ENCODE measurements at places on chromosomes 7 and 10. TPM values are rescaled to one million over a fixed set of nuclear protein-coding genes. Genes with fewer than 3 reads are reported as not detected.

Gene PRXL2A
- 72.4 TPM for total RNA-seq

DNA sequence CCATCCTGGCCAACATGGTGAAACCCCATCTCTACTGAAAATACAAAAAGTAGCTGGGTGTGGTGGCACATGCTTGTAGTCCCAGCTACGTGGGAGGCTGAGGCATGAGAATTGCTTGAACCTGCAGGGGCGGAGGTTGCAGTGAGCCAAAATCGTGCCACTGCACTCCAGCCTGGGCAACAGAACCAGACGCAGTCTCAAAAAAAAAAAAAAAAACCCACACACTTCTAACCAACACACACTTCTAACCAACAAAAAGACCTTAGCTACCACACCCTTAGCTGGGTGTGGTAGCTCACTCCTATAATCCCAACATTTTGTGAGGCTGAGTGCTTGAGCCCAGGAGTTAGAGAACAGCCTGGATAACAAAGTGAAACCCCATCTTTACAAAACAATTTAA, 33.9 kb upstream of the SPOCK2 start:
- no peak for DNase-seq

DNA sequence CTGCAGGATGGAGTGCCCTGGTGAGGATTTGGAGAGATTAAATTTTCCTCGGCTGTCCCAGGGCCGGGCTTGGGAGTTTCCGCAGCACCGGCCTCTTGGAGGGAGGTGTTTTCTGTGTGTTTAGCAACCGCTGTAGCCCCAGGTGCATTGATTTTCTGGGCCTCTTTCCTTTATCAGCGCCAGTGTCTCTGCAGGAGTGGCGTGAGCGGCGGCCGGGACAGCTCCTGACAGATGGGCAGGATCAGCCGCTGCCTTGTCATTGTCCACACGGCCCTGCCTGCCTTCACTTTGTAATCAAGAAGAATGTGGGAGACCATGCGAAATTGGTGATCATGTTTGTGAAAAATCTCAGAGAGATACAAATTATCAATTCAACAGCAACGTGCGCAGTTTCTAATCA, 32.4 kb downstream of the NKX6-2 start:
- DNase-seq: no peak

Gene CFAP43
- 0.75 TPM for total RNA-seq

GRCh38 chr7:31735991-31736982, 49.3 kb downstream of the PPP1R17 start:
- no peak for DNase-seq

Gene HYCC1
- 20.7 TPM for total RNA-seq

- DNase-seq: no peak
These were observed 2.8 kb downstream of the STK32C start for GRCh38 chr10:132304756-132305509.

- DNase-seq: no peak
These were observed 14.0 kb upstream of the ENTPD1 start for GRCh38 chr10:95741807-95742467.

DNA sequence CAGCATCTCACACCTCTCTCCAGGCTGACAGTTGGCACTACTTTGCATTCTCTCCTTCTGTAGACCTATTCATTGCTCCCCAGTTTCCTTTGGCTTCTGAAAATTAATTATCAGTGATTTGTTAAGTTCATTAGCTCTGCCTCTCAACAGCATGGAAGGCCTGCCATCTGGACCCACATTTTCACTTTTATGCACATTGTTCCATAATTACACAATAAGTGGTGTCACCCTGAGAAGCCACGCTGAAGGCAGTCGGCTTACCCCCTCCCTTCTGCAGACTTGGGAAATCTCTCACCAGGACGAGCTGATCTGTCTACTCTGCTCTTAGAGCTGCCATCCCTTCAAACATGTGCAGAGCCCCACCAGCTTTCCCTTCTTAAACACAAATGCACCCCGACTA, 64.7 kb downstream of the SLIT1 start:
- no peak for DNase-seq

DNA sequence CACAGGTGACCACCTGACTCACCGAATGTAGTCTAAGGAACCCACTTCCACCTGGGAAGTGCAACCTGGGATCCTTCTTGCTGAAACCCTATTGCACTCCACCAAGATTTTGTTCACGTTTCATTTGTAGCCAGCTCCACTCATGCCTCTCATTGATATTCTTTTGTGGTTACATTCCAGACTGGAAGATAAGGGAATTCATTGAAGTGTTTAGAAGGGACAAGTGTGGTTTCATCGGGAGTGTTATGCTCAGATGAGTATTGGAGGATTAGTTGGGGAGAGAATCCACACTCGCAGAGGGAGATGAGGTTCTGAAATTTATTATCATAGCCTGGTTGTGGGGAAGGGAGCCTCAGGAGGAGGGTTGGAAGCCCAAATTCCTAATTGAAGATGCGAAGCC, 320.4 kb downstream of the KCNMA1 start:
- no peak for DNase-seq

Gene SEMA3C
- total RNA-seq: 84.8 TPM

DNA sequence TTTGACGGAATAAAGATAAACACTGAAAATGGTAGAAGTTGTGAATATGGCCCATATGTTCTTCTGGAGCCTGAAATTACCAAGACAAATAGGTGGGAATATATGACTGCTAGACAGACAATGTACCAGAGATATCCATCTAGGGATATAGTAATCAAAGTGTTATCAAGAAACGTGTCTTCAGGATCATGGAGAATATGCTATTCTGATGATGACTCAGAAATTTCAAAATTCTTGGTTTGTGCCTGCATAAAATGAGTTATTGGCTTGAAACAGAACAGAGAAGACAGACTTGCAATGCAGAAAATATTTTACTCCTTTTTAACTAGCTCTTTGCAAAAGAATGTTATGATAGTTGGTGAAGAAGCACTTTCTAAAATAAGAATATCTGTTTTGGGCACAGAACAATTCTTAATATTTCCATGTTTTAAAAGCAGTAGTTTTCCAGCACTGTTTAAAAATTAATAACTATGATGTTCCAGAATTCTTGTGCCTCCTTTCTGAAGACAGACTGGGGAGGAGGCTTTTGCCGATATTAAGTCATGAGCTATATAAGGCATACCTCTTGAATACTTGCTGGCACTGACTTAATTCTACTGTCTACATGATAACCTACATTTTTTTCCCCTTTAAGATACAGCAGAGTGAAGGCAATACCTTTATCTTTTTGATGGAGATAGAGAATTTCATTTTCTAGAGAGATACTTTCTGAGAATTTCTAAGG, 34.4 kb upstream of the CABCOCO1 start:
- no peak for DNase-seq

Gene EBF3
- not detected for total RNA-seq

GRCh38 chr10:132447446-132448247, 50.6 kb downstream of the PWWP2B start:
- DNase-seq: peak; percentile 71

- DNase-seq: no peak
These were observed 732.8 kb downstream of the ZWINT start for GRCh38 chr10:55628260-55628701.

DNA sequence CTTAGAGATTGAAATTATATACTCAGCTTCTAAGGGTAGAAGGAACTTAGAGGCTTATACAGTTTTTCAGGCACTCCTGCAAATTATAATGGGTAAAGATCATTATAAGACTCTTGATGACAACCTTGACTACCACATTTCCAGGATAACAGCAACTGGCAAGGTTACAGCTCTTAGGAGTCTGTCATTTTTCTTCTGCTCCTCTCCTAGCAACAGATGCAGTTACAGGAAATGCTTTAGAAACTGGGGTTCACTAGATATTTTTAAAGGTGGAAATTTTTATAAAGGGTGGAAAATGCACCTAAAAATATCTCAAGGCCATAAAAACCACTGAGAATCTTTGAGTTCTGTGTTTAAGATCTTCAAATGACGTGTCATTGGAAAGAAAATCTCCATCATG, 185.8 kb downstream of the RELN start:
- no peak for DNase-seq

DNA sequence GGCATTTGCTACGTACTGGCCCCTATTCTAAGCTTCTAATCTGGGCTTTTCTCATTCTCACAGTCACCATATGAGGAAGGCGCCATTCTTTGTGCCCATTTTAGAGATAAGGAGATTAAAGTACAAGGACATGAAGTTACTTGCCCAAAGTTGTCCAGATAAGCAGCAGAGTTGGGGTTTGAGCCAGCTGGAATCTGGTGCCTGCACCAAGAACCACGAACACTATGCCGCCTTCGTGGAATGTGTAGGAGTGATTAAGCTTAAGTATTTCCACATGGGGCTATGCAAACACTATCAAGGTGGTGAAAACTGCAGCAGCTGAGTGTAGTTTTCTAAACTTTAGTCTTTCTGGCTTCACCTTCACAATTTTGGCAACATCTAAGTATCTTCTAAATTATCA, 342.7 kb upstream of the ETV1 start:
- DNase-seq: peak; percentile 23

GRCh38 chr10:34581801-34582532, 233.1 kb downstream of the PARD3 start:
- DNase-seq: no peak

Gene GBX1
- not detected for total RNA-seq

Gene XRCC2
- 3.2 TPM for total RNA-seq

GRCh38 chr7:29343399-29343798, 148.8 kb downstream of the CHN2 start:
- no peak for DNase-seq

DNA sequence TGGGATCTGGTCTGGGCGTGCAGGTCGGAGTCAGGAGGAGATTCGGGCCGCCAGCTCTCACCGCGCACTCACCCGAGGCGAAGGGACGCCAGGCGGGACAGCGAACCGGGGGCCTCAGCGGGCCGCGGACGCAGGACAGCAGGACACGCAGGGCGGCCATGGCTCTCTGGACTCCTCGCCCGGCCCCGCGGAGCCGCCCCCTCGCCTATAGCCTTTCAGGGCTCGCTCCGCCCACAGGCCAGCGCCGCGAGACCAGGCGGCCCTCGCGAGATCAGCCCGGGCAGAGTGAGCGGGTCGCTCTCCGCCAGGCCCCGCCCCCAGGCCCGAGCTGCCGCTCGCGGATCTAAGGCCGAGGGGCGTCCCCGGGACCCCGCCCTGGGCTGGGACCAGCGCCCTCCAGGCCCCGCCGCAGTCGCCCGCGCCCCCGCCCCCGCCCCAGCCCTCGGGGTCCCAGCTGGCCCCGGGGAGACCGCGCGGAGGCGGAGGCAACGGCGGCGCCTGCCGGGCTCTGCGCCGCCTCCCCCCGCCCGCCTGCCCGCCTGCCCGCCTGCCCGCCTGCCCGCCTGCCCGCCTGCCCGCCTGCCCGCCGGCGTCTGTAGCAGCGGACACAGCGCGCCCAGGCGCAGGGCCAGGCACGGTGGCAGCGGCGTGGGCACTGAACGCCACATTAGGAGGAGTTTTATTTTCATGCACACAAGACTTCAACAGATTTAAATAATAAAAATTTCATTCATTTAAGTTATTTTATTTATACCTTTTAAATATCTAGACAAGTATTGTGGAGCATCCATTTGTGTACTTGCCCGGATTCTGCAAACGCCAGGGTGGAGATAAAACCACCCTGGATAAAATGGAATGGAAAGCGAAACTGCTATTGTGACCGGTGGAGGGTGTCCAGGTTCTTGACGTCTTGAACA, at the start of gene ECHS1:
Gene ECHS1 (minus strand): TSS at position 181 of the 917 bp plus-strand sequence. CDS start 21 bp downstream, at position 160.
- DNase-seq: peak; percentile 50

GRCh38 chr10:132806561-132807003, 20.6 kb upstream of the NKX6-2 start:
- no peak for DNase-seq

DNA sequence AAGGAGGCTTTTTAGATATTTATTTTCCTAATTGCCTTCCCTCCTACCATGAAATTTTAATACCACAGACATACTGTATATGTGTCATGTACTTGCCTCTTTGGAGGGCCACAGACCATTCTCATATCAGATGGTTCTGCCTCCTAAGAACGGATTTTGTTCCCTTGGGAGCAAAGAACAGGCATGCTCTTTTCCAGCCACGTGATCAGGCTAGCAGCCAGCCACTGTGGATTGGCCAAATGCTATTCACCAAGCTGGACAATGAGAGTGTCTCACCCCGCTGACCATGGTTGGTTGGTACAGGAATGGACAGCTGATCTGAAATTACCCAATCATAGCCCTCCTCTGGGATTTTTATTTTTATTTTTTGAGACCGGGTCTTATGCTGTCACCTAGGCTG, 21.5 kb upstream of the CRHR2 start:
- DNase-seq: no peak

- DNase-seq: no peak
These were observed 968 bp upstream of the OPN4 start for GRCh38 chr10:86653379-86653778.

- DNase-seq: no peak
These were observed 27.8 kb upstream of the TNRC18 start for GRCh38 chr7:5451391-5451790.

DNA sequence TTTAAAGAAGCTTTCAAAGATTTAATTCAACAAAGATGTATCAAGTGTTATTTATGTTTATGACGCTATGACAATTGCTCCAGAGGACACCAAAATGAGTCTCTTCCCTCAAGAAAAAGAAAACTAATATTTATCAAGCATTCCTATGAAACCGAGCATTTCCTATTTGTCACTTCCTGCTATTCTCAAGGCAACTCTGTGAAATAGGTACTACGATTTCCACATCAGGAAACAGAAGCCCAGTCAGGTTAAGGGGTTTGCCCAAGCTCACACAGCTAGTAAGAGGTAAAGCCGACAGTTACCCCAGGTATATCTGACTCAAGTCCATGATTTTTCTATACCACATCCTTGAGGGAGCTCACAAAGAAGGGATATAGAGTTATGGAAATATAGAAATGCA, 85.9 kb downstream of the TRIL start:
- no peak for DNase-seq

DNA sequence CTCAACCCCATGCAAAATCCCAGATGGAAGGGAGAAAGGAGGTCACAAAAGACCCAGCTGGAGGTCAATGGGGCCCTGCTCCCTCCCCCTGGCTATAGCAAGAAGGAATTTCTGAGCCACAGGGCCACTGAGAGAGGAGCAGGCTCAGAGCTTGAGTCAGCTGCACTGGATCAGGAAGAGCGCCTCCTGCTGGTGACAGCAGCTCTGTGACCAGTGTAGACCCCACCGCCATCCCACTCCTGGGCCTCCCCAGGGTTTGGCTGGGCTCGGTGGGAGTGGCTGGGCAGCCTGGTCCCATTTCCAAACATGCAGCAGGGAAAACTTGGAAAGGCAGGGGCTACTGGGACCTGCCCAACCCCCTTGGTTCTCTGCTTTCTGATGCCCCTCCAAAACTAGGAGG, 31.5 kb upstream of the PRLHR start:
- no peak for DNase-seq

Gene ATE1
- 24.9 TPM for total RNA-seq

Gene NKX1-2
- total RNA-seq: not detected

Gene POR
- 74.0 TPM for total RNA-seq

- DNase-seq: no peak
These were observed 36.8 kb downstream of the LRRC72 start for GRCh38 chr7:16563281-16564022.
